Iris pigment epithelial cell (primary cell): ENCODE measurements at places on chromosomes 6 and 20.

- DNase-seq = peak; percentile 43
Observed at GRCh38 chr6:33073431-33073871, at the start of gene HLA-DPA1. Gene HLA-DPA1 (minus strand): TSS chr6:33073649.

DNA sequence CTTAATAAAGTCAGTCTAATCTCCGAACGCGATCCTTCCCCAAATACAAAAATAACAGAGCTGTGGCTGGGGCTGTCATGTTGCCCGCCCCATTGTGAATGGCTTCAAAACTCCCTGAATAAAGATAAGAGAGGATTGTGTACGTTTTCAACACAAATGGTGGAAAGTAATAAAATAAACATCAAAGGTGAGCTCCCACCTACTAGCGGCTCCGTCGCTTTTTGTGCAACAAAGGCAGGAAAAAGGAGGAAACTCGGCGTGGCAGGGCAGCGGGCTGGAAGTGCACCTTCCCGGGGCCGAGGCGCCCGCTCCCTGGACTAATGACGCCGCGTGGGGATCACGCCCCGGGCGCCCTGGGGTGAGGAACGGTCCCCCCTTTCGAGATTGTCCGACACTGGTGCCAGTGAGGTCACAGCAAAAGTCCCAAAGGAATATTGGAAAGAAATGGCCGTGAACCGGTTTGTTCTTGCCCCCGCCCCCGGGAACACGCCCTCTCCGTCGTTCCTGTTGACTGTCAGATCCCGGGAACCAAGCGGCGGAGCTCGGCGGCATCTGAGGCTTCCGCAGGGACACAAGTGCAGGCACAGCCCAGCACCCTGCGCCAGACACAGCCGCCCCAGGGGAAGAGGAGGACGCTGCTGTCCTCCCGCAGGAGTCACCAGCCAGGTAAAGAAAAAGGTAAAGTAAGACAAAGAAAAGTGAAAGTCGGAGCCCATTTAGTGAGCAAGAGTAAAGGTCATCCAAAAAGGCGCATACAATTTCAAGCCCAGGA, 1.1 kb upstream of the FOXQ1 start:
- no peak for DNase-seq

- no peak for DNase-seq
Observed at GRCh38 chr6:40128127-40128526, 193.9 kb upstream of the MOCS1 start.

DNA sequence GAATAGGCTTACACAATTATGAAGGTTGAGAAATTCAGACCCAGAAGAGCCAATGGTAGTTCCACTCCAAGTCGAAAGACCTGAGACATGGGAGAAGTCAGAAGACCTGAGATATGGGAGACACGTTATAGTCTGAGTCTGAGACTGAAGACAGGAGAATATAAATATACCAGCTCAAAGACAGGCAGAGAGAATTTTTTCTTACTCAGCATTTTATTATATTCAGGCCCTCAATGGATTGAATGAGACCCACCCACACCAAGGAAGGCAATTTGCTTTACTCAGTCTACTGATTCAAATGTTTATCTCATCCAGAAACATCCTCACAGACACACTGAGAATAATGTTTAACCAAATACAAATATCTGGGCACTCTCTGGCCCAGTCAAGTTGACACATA, 693.5 kb downstream of the HDGFL1 start:
- DNase-seq = no peak

- DNase-seq = no peak
Observed at GRCh38 chr6:3856576-3856975, 7.4 kb downstream of the FAM50B start.

DNA sequence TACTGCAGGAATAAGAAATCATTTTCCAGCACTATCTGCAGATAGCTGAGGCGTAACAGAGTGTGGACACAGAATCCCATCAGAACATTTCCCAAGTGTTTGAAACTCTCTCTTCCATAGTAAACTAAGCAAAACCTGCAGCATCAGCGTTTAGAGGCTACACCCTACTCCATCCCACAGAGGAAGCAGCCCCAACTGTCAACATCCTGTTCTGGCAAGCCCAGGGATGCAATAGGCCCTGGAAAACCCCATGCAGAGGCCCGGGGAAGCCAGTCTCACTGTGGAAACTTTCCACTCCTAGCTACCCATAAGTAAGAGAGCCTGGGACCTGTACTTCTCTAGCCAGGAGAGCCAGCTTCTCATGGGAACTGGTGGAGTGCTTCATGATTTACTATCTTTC, 129.4 kb downstream of the LY86 start:
- peak; percentile 23 for DNase-seq

- DNase-seq = peak; percentile 27
Observed at GRCh38 chr6:142331075-142331551, 29.3 kb downstream of the ADGRG6 start.

DNA sequence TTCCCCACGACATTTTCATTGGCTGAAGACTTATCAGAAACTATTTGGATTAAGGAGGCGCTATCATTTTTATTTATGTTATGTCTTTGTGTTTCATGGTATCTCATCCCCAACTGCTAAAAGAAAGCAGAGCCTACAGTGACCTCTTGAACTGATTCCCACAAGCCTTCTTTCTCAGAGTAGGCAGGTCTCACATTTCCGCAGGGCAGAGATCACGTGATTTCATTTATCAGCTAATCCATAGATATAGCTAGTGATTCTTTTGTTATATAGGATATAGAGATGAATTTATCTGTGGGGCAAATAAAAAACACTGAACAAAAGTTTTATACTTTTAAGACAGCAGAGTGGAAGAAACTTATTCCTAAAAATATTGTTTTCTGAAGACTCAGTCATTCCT, 25.0 kb upstream of the POPDC3 start:
- peak; percentile 14 for DNase-seq

GRCh38 chr6:169046483-169047192, 207.0 kb downstream of the THBS2 start:
- no peak for DNase-seq

DNA sequence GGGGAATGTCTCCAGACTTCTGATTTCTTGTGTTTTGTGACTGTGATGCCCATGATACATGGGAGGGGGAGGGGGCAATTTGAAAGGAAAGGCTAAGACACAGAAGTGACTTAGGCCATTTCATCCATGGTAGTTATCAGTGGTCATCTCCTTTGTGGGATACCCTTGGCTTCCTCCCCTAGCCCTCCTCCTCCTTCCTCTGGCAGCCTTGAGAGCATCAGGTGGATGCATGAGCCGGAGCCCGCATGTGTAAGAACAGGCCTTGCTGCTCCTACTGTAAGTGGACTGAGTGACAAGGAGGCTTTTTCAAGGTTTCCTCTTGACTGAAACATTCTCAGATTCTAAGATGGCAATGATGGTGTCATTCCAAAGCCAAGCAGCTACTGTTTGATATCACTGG, 874 bp downstream of the CD83 start:
- DNase-seq = no peak

DNA sequence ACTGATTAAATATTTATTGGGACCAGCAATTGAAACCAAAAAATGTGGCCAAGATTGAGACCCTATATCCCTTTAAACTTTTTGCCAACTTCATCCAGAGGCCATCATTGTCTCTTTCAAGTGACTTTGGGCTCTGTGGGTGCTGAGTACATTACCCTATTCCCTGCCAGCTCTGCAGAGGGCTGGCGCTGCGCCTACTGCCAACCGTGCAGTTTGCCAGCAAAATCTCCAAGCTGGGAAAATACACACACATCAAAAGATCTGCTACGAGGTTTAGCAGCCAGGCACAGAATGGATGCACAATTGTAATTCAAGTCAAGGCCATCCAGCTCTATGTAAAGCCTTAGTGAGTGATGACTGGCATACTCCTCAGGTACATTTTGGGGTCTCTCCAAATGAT, 125.0 kb downstream of the CBLN4 start:
- DNase-seq = no peak

DNA sequence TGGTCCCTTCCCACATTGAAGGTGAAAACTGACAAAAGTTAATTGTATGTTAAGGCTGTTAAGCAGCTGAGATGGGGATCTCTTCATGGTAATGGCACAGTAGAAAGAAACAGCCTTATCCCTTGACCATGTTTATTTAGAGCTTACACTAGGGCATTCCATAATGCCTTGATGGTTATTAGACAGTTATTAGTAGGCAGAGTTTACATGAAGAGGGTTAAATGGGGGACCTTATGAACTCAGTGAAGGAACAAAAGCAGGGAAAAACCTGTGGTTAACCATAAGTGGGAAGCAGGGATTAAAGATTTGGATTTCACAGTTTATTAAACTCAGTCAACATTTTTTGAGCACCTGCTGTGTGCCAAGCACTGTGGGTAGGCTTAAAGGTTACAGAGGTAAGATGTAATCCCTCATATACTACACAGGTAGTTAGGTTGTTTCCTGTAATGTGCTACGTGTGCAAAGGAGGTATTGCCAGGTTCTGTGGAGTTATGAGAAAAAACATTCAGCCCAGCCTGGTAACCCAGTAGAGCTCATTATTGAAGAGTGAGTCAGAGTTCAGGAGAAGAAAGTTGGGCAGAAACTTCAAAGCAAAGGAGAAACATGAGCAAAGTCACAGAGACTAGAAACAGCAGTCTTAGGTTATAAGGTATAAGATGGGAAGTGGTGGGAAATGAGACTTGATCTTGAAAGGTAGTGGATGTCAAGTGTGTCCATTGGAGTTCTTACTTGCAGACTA, 32.3 kb upstream of the GNRH2 start:
- DNase-seq = peak; percentile 76

- DNase-seq = no peak
Observed at GRCh38 chr20:44455126-44455525, 20.5 kb upstream of the TTPAL start.

- no peak for DNase-seq
Observed at GRCh38 chr6:154792761-154793160, 59.5 kb downstream of the SCAF8 start.

DNA sequence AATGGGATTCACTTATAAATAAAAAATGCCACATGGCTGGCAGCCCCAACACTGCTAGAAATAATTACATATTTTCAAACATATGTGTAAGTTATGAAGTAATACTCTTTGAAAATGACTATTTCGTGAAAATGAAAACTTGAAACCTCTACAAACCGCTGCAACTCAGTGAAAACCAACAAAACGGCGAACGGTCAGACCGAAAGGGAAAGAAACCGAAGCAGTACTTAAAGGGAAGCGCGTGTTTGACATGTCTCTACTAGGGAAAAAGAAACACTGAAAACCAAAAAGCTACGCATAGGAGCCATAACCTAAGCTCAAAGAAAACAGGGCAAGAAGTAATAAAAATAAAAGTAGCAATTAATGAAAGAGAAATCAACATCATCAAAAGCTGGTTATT, 121.0 kb upstream of the GGTLC1 start:
- no peak for DNase-seq

- peak; percentile 51 for DNase-seq
Observed at GRCh38 chr6:27031302-27031701, 216.2 kb upstream of the PRSS16 start.

GRCh38 chr20:49245921-49246740, 26.9 kb downstream of the DDX27 start:
- peak; percentile 60 for DNase-seq

GRCh38 chr6:107730683-107731314, 93.3 kb downstream of the SCML4 start:
- no peak for DNase-seq

- DNase-seq = no peak
Observed at GRCh38 chr6:11227698-11228097, 4.8 kb downstream of the NEDD9 start.

DNA sequence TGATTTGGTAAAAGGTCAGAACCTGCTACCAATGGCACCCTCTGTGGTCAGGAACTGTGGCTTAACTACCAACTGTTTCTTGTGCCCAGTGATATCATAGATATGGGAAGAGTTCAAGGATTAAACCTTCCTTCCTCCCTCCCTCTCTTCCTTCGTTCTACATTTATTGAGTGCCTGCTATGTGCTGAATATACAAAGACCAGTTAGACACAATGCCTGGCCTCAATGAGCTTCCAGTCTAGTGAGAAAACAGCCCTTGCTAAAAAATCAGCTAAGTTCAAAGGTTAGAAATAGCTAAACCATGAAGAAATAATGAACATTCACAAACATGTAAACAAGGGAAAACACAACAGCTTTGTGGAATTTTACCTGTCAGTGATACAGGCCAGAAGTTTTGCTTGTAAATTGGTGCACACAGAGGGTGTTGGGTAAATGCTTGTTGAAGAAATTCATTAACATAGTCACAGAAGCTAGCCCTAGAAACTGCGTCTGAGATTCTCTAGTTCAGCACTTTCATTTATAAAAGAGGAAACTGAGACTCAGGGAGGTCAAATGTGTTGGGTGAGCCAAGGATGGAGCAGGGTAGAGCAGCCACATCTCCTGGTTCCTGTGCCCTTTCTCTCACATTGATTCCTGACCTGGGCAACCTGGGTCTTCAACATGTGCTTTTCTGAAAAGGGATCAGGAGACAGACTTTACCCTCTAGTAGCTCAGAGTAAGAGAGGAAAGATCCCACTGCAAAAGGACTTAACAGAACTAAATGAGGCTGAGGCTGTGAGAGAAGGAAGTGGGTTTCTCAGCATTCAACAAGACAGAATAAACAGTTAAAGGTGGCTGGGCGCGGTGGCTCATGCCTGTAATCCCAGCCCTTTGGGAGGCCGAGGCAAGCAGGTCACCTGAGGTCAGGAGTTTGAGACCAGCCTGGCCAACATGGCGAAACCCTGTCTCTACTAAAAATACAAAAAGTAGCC, 14.4 kb upstream of the FOXO3 start:
- DNase-seq = no peak

DNA sequence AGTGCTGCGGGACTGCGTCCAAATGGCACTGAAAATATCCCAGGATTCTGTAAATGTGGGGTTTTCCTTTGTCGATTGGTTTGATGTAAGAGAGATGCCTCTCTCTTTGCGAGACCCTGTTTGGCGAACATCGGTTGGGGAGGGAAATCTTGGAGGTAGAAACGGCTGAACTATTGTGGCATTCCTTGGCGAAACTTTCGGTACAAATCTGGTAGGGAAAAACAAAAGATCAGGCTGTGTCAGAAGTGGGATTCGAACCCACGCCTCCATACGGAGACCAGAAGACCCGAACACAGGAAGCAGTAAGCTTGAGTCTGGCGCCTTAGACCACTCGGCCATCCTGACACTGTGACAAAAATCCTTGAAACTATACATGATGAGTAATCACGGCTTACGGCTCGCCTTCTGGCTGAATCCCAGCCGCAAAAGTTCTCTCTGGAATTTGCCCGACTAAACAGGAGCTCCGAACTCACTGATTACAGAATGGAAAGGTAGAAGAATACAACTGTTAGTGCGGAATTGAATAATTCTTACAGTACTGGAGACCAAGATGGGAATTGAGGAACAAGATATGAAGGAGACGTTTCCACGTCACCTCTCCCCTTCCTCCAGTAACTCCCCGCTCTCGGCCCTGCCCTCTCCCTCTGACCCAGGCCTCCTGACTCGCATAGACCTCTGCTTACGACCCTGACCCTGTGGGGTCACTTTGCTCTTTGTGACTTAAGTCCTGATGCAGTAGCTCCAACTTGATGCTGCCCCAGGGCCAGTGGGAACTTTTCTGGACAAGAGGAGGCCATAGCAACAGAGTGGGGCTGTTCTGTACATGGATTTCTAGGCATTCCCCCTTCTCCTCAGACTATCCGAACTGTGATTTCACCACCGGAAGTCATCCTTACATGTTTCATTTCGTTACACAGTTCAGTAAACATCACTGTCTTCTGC, 132.8 kb upstream of the ZNF184 start:
- peak; percentile 86 for DNase-seq

GRCh38 chr20:17438436-17439039, 92.6 kb downstream of the BFSP1 start:
- no peak for DNase-seq

GRCh38 chr20:1286267-1287024, 20.4 kb downstream of the SNPH start:
- DNase-seq = no peak
